Left ventricle myocardium inferior (tissue), 1 donor: ENCODE measurements at places on chromosomes 7 and 10. TPM values are rescaled to one million over a fixed set of nuclear protein-coding genes. Genes with fewer than 3 reads are reported as not detected.

DNA sequence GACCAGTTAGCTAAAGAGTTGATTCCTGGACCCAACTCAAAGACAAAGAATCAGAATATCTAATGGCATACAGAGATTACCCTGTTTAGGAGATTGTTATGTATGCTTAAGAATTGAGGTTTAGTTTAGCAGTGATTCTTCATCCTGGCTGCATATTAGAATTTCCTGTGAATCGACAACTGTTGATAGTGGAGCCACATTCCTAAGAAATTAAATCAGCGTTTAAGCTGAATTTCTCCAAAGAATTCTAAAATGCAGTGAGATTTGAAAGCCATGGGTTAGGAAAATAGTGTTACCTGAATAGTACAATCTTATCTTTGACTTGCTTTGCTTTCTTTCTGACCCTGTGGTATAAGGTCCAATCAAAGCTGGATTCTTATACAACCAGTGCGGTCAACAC is 16.4 kb upstream of the FERD3L start:
- H3K27ac ChIP-seq: no peak overlapping the region
- no peaks in the 10 kb centered on the region for H3K4me1 ChIP-seq
- DNase-seq: no peak
- H3K36me3 ChIP-seq: no peaks in the 10 kb centered on the region
- no peak overlapping the region for H3K4me3 ChIP-seq

GRCh38 chr7:17009007-17009719 is 127.4 kb upstream of the AGR3 start:
- peak overlapping the region; percentile 4 for H3K27ac ChIP-seq
- H3K36me3 ChIP-seq: no peaks in the 10 kb centered on the region
- H3K4me3 ChIP-seq: no peak overlapping the region
- H3K27me3 ChIP-seq: no peaks in the 10 kb centered on the region

DNA sequence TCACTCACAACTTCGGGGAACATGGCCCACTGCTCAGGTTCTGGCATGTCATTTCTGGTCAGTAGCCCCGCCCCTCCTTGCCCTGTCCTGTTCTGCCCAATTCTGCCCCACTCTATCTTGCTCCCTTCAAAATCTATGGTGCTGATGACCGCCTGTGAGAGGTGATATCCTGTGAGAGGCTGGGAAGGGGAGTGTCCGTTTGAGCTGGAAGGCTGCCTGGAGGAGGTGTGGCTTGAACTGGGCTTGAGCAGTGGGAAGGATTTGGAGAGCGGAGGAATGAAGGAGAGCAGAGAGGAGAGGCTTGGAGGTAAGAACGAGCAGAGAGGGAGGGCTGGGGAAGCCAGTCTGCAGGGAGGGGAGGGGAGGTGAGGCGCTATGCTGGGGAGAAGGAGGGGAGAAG is 145.3 kb downstream of the RPS24 start:
- H3K4me1 ChIP-seq: peaks cover 3% of the 10 kb centered on the region
- no peak overlapping the region for H3K4me3 ChIP-seq
- H3K27me3 ChIP-seq: peaks cover 48% of the 10 kb centered on the region
- H3K36me3 ChIP-seq: no peaks in the 10 kb centered on the region

- H3K4me1 ChIP-seq: no peaks in the 10 kb centered on the region
- H3K4me3 ChIP-seq: no peak overlapping the region
Measured at GRCh38 chr10:12382956-12383531, 33.7 kb downstream of the CAMK1D start.

DNA sequence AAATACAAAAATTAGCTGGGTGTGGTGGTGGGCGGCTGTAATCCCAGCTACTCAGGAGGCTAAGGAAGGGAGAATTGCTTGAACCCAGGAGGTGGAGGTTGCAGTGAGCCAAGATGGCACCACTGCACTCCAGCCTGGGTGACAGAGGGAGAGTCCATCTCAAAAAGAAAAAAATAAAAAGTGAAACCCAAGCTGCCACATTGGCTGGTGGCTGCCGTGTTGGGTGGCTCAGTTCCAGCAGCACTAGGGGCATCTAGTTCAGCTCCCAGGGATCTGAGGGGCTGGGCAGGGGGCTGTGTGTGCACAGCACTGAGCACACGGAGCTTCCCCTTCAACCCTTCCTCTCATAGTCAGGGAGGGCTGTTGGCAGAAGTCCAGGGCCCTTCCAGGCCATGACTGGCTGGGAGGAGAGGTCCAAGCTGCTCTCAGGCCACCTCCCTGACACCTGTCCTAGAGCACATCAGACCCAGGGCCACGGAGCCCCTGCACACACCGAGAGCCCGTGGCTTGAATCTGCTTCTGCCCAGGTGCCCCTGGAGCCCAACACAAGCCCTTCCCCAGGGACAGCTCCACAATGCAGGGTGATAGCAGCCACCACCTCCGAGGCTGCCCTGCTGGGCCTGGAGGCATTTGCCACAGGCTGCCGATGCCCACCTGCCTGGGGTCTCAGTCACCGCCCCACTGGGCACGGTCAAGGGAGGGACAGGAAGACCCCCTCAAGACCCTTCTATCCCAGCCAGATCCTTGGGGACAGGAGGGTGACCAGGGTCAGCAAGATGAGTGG is 47.3 kb downstream of the YKT6 start:
- H3K4me3 ChIP-seq: no peak overlapping the region
- H3K27ac ChIP-seq: no peak overlapping the region
- peaks cover 5% of the 10 kb centered on the region for H3K4me1 ChIP-seq
- DNase-seq: no peak
- H3K27me3 ChIP-seq: no peaks in the 10 kb centered on the region

DNA sequence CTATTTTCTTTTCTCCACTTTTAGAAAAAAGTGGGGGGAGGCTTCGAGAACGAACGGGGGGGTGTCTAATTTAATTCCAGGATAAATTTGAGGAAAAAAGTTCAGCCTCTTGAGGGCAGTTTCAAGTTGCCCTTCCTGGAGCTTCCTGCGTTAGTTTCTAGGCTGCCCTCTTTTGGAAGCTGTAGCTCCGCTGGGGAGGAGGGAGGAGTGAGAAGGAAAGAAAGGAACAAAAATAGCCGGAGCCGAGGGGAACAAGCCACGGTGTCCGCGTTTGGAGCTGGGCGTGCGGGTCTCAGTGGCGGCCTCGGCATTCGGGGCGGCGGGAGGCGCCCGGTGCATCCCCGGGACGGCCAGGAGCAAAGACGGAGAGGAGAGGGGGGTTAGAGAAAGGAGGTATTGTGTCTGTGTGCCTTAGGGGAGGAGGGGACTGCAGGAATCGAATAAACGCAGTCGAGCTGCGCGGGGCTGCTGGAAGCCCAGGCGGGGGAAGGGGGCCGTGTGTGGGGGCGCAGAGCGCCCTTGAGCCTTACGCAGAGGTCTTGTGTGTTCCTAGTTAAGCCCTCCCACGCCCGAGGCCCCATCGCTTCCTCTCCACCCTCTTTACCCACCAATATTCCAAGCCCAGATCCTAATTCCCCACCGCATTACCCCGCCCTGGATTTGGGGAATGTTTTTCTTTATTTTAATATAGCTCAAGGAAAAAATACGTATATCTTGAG is 2.0 kb upstream of the TNRC18 start:
- H3K4me1 ChIP-seq: peaks cover 81% of the 10 kb centered on the region
- peak overlapping the region; percentile 100 for H3K27ac ChIP-seq
- H3K27me3 ChIP-seq: no peaks in the 10 kb centered on the region
- H3K36me3 ChIP-seq: no peaks in the 10 kb centered on the region

MRLN gene
- total RNA-seq: not detected

GRCh38 chr10:69375307-69376151 is 41.2 kb downstream of the TACR2 start:
- H3K27me3 ChIP-seq: no peaks in the 10 kb centered on the region
- peak overlapping the region; percentile 76 for H3K27ac ChIP-seq
